Stimulated activated CD8-positive, alpha-beta memory T cell treated with anti-CD3 and anti-CD28 coated beads, Interleukin-7, amount 100 ng/mL, for 1 hour (primary cell): ENCODE measurements at places on chromosomes 11 and 22.

GRCh38 chr11:124887667-124888013, 10.0 kb downstream of the ROBO4 start:
- DNase-seq = no peak

- DNase-seq = no peak
Measured at GRCh38 chr11:126182787-126183445, 28.5 kb downstream of the RPUSD4 start.

DNA sequence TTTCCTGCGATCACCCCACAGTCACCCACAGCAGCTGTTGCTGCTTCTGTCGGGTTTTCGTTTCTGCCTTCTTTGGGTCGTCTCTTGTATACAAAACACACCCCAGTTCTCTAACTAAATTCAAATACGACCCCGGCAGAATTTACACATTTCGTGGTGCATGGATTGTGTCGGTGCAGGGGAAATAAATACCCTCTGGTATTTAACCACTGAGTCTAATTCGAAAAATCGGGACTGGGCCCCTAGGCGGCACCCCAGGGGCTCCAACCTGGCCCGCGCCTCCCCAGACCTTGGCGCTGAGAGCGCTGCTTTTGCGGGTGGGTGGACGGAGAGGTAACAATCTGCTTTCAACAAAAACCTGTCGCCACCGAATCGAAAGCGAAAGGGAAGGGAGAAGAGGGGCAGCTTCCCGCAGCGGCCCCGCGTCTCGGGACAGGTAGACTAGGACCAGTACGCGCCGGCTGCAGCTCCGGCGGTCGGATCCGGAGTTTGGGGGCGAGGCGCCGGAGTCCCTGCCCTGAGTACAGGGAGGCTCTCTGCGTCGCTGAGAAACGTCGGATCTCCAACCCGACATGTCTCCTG, 4.4 kb downstream of the ALX4 start:
- no peak for DNase-seq

GRCh38 chr11:122977470-122978298, 4.0 kb downstream of the BSX start:
- no peak for DNase-seq

DNA sequence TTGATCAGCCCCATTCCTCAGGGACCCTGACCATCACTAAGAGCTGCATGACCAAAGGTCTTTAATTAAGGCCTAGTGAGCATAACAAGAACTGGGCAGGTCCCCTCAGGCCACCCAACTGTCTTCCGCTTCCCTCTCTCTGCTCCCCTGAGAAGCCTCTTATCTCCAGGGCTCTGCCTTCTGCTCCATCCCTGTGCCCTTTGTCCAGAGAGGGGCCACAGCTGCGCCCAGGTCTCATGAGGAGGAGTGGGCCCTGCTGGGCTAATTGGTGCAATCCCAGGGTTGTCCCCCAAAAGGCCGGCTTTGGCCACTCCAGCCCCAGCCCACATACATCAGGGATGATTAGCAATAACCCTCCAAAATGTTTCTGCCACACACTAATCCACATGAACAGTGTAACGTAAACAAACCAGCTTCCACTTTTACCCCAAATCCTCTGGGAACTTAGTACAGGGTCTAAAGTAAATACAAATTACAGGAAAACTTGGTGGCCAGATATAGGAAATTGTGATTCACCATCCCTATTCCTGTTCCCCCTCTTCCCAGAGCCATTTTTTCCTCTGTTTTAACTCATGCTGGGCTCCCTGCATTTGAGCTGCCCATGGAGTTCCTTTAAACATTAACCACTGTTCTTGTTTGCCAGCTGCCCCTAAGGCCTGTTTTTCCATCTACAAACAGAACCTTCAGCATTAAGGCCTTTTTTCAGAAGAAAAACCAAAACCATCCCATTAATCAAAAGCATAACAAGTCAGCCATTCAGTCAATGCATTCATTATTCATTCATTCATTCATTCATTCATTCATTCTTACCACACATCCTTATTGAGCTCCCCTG, 34.6 kb upstream of the CAVIN3 start:
- no peak for DNase-seq

DNA sequence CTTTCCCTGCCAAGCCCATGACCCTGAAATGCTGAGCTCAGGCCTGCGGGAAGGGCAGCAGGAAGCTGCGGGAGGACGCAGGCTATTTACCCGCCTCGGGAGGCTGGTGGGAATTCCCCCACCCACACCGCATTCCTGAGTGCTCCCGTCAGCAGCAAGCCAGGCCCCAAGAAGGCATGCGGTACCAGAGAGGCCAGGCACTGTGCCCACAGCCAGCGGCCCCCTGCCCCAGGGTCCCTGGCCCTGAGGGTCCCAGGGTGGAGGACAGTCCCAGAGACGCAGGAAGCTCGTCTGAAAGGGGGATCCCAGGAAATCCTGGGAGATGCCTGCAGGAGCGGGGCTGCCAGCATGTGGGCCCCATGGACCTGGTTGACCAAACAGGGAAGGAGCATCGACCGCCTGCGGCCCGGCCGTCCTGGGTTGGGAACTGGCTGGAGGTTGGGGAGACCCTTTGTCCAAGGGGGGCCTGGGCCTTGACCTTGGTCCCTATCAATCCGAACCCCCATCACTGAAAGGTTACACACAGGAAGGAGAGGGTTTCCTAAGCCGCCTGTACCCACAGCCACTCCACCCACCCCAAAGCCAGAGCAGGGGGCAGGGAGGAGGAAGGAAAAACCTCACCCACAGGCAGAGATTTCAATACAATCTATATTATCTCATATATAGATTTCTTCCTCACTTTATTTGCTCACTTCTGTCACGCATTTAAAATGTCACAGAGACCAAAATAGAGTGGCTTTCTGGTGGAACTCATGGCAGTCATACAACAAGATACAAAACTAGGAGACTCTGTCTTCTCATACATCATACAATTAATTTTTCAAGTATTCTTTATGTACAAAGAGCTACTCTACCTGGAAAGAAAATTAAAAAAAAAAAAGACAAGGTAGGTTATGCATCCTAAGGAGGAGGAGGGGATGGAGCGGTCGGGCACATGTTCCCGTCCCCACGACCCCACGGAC, 17.1 kb downstream of the MAFF start:
- DNase-seq = no peak
